ENCODE measurements at places on chromosomes 16 and 17.

- DNase-seq, result no peak
These were observed 135.6 kb downstream of the PARN start for GRCh38 chr16:14494396-14494966.

GRCh38 chr17:18859256-18859655 is 1.3 kb downstream of the PRPSAP2 start:
- no peak for DNase-seq

DNA sequence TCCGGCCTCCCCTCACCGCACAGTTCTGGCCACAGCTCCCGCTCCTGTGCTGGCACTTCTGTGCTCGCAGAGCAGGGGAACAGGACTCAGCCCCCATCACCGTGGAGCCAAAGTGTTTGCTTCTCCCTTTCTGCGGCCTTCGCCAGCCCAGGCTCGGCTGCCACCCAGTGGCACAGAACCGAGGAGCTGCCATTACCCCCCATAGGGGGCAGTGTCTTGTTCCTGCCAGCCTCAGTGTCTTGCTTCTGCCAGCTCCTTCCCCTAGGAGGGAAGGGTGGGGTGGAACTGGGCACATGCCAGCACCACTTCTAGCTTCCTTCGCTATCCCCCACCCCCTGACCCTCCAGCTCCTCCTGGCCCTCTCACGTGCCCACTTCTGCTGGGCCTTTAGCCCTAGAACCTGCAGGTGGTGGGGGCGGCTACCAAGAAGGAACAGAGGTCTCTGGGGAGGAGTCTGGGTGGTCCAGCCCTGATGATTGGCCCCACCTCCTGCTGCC is 645 bp upstream of the ELMO3 start:
- no peak for DNase-seq

- no peak for DNase-seq
These were observed 96.2 kb upstream of the DNAH17 start for GRCh38 chr17:78673395-78673794.

DNA sequence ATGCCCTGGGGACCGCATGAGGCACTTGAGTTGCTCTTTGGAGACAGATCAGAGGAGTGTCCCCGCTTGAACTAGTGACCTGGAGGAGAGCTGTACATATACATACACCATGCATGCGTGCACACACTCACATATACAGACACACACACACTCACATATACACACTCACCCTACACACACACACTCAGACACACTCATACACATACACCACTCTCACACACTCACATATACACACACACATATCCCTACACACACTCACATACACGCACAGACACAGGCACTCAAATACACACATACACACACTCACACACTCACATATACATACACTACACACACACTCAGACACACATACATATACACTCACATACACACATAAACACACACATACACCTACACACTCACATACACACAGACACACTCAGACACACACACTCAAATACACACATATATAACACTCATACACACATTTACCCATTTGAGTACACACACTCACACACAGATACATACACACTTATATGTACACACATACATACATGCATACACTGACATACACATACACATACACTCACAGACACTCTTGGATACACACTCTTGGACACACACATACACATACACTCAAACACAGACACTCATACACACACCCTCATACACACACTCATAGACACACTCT is 5.4 kb upstream of the MPP2 start:
- no peak for DNase-seq
